Fibroblast of skin of right biceps (primary cell): ENCODE measurements at places on chromosomes 16 and 17.

DNA sequence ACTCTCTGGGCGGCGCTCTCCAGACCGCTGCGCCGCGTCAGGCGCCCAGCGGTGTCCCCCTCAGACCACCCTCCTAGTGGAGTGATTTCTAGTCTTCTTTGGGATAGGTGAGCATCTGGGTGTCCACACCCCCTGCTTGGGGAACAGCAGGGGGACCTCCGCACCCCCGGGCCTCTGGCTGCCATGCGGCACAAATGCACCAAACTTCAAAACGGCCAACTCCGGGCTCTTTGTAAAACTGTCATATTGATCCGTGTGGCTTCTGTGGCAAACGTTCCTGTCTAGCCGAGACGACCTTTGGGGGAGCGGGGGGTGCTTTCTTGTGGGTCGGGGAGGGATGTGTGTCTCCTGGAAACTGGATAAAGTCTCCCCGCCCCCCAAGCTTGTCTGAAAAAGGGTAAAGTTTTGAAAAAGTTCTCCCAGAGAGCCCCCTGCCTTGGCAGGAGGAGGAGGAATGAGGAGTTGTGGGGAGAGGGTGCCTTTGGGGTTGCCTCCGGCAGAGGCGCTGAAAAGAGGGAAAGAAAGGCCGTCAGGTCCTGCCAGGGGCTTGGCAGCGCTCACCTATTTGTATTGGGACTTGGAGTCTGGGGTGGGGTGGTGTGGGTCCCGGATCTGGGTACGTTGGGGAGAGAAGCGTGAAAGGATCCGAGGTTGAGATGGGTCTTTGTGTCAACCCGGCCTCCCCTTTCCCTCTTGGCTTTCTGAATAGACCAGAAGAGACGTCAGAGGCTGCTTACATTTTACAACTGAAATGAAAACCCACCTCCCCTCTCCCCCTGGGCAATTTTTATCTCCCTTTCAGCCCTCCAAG lies 2.2 kb upstream of the CHD3 start:
- peak; percentile 58 for DNase-seq

GRCh38 chr16:84040226-84040822 lies 2.3 kb downstream of the SLC38A8 start:
- no peak for DNase-seq

DNA sequence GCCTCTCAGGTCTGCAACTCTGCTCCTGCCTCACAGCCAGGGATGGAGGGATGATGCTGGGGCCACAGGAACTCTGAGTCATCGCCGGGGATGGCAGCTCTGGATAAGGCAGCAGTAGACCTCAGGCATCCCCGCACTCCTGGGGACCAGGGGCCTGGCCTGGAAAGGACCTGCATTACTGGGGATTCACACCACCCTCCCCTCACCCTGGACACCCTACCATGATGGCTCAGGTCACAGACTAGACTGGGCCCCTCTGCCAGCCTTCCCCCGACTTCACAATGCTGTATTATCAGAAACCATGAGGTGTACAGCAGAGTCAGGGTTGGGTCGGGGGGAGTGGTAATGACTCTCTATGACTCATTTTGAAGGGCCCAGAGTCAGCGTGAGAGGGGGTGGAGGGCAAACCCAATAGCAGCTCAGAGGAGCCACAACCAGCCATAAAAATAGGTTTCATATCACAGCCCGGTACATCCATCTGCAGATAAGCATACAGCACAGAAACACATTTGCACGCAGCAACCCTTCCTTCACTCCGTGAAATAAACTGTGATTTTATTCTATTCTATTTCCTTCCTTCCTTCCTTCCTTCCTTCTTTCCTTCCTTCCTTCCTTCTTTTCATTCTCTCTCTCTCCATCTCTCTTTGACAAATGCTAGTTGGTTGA lies 28.8 kb downstream of the DYNLRB2 start:
- DNase-seq = peak; percentile 79

GRCh38 chr17:37791447-37792399 lies 46.9 kb upstream of the HNF1B start:
- DNase-seq = peak; percentile 30

DNA sequence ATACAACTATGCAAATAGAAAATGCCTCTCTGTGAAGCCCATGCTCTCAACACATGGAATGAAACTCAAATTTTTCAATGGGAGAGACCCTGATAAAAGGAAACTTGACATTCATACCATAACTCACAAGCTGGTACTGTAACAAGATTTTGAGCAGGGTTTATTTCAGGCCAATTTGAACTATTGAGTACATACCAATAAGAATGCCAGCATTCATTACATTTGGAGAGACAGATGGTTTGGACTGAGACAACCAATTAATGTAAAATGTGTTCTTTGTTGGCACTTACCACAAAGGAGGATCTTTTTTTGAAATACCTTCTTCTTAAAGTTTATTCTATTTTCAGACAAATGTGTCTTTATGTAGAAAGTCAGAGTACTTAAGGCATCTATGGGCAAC lies 1357.0 kb upstream of the GOT2 start:
- DNase-seq = no peak

DNA sequence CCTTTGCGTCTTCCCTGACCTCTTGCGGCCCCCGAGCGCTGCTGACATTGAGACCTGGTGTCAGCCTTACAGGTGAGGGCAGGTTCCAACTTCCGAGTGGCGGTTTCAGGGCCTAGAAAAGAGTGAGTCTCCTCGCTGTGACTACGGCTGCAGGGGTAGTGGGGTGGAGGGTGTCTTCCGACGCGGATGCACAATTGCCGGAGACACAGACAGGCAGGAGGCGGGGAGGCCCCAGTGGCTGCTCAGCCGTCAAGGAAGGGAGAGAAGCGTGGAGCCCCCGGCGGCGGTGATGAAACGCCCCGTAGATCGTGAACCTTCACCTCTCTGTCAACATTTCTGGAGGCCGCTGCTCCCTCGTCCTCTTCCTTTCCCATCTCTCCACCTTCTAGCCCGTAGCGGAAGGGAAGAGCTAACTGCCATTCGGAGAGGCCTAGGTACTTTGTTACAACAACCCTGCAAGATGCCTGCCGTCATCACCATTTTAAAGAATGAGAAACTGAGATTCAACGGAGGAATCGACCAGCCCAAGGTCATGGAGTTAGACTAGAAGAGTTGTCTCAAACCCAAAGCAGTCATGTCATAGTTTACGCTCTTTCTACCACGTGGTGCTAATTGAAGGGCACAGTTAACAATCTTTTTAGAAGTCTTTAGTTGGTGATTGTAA lies 485 bp downstream of the DNAJA3 start:
- DNase-seq = no peak

DNA sequence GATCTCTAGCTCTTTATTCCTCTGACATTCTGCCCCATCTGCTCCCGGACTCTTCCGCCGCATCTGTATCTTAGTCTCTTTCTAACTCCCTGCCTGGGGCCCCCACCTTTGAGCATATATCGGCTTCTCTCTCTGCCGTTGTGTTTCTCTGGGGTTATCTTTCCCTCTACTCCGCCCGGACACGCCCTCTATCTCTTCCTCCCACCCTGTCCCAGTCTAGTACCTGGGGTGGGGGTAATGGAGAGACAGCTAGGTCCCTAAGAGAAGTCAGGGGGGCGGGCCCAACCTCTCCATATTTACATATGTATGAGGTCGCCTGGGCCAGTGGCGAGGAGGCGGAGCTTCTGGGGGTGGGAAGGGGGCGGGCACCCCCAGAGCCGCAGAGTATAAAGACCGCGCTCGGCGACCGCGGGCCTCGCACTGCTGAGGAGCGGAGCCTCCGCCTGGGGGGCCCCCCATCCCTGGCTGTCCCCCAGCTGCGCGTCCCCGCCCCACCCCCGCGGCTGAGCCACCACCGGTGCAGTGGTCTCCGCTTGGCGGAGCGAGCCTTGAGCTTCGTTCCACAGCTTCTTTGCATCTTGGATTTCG lies at the start of gene ATP1B2:
Gene ATP1B2, plus strand, starts transcription at position 418 of the 588 bp plus-strand sequence. CDS start 593 bp downstream, outside the sequence.
- peak; percentile 27 for DNase-seq

DNA sequence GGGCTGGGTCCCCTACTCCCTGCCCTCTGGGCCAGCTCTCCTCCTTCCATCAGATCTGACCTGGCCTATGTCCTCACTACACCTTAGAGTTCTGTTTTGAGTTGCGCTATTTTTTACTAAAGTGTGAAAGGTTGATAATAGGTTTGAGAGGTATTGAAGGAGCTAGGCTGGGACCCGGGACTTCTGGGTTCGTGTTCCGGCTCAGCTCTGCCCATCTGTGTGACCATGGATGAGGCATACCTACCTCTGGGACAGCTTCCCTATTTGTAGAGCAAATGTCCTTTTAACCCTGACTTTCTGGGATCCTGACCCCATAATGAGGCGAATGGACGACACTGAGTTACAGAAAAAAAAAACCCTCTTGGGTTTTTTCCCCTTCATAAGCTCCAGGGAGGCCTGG lies 36.0 kb downstream of the IL21R start:
- no peak for DNase-seq

GRCh38 chr17:40520991-40521453 lies 19.6 kb upstream of the TNS4 start:
- no peak for DNase-seq

DNA sequence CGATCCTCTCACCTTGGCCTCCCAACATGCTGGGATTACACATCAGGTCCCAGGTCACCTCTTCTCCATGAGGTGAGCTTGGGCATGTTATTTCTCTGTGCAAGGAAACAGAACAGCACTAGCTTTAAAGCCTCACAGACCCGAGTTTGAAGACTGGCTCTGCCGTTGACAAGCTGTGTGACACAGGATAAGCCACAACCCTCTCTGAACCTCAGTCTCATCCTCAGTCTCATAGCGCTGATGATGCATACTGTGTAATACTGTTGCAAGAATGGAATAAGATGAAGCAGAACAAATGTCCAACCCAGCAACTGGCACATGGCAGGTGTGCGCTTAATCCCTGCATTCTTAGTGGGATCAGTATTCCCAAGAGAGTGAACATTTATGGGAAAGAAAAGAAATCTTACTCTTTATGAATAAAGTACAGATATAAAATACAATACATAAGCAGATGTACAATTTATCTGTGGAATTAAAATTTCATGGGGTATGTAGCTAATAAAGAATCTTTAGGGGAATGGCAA lies 43.5 kb downstream of the ABAT start:
- DNase-seq = no peak

DNA sequence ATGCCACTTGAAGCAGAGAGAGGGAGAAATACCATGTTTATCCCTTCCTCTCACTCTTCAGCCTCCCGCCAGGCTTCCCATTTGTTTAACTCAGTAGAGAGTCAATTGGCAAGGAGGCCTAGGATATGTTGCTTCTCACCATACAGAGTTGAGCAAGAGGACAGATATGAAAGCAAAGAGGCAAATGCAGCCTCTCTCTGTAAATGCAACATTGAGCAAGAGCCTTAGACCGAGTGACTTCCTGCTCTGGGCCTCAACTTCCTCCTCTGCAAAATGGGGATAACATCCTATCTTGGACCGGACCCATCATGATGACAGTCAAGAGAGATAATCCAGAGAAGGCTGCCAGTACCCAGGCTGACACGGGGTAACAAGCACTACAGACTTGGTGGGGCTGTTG lies 36.8 kb downstream of the SOCS1 start:
- DNase-seq = no peak

GRCh38 chr16:15782573-15783365 lies 74.1 kb downstream of the MYH11 start:
- DNase-seq = peak; percentile 10

GRCh38 chr16:2513405-2514332 lies at the start of gene ATP6V0C:
Gene ATP6V0C, plus strand, starts transcription at chr16:2513952. Its CDS starts 152 bp downstream, at chr16:2514104.
- peak; percentile 85 for DNase-seq

- DNase-seq = no peak
These were observed 225.7 kb downstream of the XYLT1 start for GRCh38 chr16:17244872-17245551.

DNA sequence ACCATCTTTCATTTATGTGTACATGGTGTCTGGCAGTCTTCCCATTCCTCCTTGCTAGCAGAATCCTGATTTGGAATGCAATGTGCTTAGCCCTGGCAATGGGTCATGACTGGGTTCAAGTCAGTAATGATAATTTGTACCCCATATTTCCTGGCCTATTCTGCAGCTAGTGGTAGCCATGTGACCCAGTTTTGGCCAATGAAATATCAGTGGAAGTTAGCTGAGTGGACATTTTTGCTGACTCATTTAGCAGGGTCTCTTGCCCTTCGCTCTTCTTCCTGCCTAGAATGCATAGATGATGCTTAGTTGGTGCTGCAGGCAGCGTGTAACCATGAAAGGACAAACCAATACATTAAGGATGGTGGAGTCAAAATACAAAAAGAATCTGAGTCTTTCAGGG lies 78.8 kb upstream of the AKTIP start:
- DNase-seq = no peak

GRCh38 chr16:7482032-7482431 lies 149.4 kb downstream of the RBFOX1 start:
- no peak for DNase-seq

- DNase-seq = no peak
These were observed 178.0 kb downstream of the RPTOR start for GRCh38 chr17:80722661-80723060.

- peak; percentile 100 for DNase-seq
These were observed 1.5 kb downstream of the MXRA7 start for GRCh38 chr17:76709077-76709950.

DNA sequence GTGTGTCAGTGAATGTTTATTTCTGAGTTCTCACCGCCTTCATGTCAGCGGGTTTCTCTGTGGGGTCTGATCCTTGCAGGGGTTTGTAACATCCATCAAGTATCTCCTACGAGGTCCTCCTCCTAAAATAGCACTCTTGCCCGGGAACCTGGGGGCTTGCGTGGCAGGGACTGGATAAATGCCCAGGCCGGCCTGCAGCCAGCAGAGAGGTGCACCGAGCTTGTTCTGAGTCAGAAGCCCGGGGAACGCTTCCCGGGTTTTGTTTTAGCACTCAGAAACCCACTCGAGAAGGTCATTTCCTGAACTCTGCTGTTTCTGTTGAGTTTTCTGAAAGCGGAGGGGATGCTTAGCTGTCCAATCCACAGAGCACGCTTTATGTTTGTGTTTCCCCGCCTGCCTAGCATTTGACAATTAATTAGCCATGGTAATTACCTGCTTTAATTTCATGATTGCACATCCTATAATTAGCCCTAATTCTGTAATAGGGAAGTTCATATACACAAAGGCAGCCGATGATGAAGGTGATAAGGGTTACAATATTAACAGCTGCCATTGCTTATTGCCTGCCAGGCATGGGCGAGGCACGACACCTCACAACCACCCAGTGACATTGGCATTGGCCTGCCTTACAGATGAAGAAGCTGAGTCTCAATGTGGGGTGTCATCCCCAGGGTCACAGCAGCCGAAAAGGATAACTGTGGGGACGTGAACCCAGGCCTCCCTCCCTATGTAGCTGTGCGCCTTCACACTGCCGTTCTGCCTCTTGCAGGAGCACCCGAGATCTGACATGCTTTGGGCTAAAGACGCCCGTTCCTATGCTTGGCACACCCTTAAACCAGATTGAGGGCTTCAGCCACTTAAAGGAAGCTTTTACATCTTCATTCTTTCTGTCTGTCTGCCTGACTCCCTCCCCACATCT lies 333.1 kb downstream of the CPPED1 start:
- no peak for DNase-seq

GRCh38 chr17:2721603-2722002 lies 10.0 kb upstream of the CLUH start:
- DNase-seq = no peak
